ENCODE measurements at places on chromosomes 5 and 9.
A peak's percentile ranks its signal among the peaks of the same experiment; 100 is the strongest.

DNA sequence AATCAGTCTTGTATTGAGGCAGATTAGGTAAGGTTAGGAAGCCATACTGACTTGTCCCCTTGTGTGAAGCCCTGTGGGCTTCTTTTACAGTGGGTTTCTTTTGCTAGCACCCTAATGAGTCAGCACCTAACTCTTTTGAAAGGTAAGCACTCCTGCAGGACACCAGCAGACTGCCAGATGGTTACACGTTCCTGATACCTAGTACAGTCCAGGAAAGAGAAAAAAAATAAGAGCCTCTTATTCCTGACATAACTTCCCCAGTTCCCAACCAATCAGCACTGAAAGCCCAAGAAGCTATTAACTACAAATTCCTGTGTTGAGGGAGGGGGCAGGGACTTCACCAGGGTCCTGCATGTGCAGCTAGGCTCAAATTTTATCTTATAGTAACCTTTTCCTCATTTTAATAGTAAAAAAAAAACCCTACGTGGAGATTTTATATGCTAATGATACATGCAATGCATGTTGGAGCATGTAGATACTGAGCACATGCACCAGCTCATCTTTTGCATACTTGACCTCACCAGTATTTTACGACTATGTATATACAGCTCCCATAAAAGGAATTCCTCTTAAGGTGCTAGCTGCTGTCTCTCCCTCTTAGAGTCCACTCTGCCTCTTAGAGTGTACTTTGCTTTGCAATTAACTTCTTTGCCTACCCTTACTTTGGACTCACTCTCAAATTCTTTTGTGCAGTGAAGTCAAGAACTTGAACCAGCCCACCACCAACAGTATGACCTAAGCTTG lies 84.7 kb upstream of the RORB start:
- DNase-seq: no peak

DNA sequence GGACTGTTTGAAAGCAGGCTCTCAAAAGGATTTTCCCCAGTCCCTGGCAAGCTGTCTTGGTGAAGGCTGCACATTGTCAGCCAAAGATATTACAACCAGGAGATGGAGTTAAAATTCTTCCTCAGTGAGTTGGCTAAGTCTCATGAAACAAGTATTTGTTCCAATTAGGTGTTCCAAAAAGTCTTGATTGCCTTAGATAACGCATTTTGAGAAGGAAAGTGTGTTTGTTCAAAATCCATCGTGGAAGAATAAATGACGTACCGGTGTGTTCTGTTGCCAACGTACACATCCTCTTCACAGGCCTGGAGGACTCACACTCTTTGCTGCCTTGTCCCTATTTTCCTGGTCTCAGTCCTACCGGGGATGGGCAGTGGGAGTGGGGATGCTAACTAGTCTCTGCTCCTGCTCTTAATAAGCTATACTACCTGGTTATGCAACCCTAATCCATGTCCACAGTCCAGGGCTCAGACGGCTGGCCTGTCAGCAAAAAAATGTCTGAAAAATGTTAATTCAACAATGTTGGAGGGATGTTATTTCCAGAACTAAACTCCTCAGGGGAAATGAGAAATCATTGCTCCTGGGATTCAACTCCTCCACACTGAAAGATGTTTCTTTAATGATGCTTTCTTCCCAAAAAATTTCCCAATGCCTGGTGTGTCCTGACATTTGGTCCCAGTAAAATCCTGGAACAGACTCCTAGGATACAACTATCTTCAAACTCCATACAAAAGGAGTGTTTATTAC lies 175.3 kb upstream of the KLF9 start:
- no peak for DNase-seq

DNA sequence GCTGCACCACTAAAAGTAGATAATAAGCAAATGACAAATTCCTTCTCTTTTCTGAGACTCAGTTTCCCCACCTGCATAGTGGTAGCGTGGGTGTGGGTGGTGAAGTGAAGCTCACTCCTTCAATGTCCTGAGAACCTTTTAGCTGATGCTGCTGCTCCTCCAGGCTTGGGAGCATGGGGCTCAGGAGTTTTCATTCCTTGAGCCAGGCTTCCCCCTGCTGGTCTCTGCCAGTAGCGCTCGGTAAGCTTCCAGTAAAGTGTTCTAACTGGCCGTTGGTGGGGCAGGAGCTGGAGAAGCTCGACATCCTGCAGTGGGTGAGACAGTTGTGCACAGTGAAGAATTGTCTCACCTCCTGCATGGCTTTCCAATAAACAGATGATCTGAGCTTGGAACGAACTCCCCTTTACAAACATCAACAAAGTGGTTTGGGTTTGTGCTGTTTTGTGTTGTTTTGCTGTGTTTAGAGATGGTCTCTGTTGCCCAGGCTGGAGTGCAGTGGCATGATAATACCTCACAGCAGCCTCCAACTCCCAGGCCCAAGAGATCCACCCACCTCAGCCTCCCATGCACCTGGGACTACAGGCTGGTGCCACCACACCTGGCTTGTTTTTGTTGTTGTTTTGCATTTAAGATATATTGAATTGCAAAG lies 34.6 kb downstream of the SPARC start:
- peak; percentile 56 for DNase-seq

- no peak for DNase-seq
Measured at GRCh38 chr9:131312822-131313770, 23.6 kb downstream of the PLPP7 start.

- DNase-seq: peak; percentile 40
Measured at GRCh38 chr9:78821126-78821822, 524.3 kb downstream of the PSAT1 start.

- DNase-seq: no peak
Measured at GRCh38 chr9:79215821-79216220, 355.9 kb upstream of the TLE4 start.

GRCh38 chr9:132042324-132042723 lies 37.3 kb downstream of the MED27 start:
- DNase-seq: no peak

- DNase-seq: no peak
Measured at GRCh38 chr5:178564397-178564796, 25.8 kb downstream of the COL23A1 start.
